ENCODE measurements at places on chromosomes 5 and 9.

- H3K27ac ChIP-seq = no peak overlapping the region
- peaks cover 7% of the 10 kb centered on the region for H3K27me3 ChIP-seq
- H3K36me3 ChIP-seq = no peaks in the 10 kb centered on the region
- no peaks in the 10 kb centered on the region for H3K4me1 ChIP-seq
Measured at GRCh38 chr5:74146796-74147195, 493.7 kb downstream of the ENC1 start.

DNA sequence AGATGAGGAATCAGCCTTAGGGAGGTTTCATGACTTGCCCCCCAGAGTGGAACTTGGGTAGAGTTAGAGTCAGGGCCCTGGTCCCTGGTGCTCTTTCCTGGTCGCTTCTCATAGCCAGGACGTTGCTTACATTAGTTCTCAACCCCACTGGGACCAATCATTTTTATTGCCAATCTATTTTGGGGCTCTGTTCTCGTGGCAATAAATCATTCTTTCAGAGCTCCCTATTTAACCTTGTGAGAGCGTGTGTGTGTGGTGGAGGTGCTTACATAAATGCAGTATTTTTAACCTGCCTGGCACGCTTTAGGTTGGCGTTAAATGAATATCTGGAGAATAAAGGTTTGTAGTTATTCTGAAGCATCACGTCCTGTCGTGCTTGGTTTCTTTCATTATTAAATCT is 4.1 kb downstream of the TRIO start:
- no peak overlapping the region for H3K4me3 ChIP-seq
- H3K36me3 ChIP-seq = no peaks in the 10 kb centered on the region
- H3K27me3 ChIP-seq = peaks cover 19% of the 10 kb centered on the region
- H3K4me1 ChIP-seq = peaks cover 8% of the 10 kb centered on the region
- no peak for DNase-seq

DNA sequence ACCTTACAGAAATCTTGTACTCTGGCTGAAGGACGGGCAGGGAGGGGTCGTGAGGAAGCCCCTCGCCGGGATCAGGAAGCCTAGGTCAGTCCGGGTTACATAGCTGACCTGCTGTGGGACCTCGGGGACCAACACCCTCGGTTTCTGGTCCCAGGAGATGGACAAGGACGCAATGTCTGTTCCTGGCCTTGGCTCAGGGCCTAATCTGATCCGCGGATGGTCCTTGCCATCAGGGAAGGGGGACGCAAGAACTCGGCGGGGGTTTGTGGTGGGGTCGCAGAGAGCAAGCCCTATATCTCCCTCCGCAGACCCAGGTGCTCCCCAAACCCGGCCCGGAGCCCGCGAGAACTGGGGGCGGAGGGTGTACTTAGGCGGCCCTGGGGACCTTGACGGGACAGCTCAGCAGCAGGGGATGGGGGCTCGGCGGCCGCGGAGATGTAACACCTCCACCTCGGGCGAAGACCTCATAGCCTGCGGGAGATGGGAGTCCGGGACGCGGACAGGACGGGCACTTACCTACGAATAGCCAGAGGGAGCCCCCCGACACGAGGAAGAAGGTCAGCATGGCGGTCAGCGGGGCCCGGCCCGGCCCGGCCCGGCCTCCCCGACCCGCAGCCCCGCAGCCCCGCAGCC is 353 bp downstream of the ACSL6 start:
- peaks cover 21% of the 10 kb centered on the region for H3K4me1 ChIP-seq
- H3K36me3 ChIP-seq = no peaks in the 10 kb centered on the region
- peaks cover 24% of the 10 kb centered on the region for H3K27me3 ChIP-seq
- H3K4me3 ChIP-seq = peak overlapping the region; percentile 89
- H3K27ac ChIP-seq = no peak overlapping the region
- DNase-seq = no peak

- no peak overlapping the region for H3K4me3 ChIP-seq
- no peak for DNase-seq
- H3K27ac ChIP-seq = no peak overlapping the region
- no peaks in the 10 kb centered on the region for H3K27me3 ChIP-seq
- no peaks in the 10 kb centered on the region for H3K36me3 ChIP-seq
- H3K4me1 ChIP-seq = no peaks in the 10 kb centered on the region
Measured at GRCh38 chr9:13806714-13807113, 507.2 kb downstream of the NFIB start.

GRCh38 chr5:73152411-73153388 is 20.3 kb upstream of the TMEM174 start:
- H3K4me1 ChIP-seq = peaks cover 2% of the 10 kb centered on the region
- no peak overlapping the region for H3K4me3 ChIP-seq
- H3K27ac ChIP-seq = no peak overlapping the region
- H3K27me3 ChIP-seq = peaks cover 49% of the 10 kb centered on the region
- DNase-seq = no peak

DNA sequence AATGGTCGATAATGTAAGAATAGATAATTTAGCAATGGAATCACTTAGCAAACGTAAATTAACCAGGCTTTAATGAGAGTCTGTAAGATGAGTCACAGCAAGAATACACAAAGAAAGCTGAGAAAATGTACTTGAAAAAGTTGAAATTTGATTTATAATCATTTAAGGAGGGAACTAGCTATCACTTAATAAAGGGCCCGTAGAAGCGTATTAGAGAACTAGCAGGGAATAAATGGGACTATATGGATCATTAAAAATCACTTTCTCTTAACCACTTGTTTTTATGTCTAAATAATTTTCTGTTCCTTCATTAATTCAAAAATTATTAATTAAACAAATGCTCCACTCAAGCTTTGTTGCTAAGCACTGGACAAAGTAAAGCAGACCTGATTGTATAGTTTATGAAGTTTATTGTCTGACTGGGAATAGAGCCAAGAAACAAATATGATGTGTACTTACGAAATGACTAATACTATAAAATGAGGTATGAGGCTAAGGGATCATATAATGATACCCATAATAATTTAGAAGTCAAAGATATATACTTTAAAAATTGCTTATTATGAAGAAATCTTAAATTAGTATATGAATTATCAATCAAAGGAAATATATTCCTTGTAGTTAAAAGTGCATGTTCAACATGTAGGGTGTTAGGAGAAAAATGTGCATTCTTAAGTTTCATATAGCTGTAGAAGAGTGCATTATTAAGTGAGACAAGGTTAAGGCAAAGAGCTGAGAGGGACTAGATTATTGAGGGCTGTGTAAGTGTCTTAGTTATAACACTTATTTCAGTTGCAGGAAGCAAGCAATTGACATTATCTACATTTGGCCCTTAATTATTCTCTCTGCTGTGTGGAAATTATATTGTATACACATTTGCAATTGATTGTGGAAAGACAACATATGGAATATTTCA is 196.8 kb downstream of the PRDM9 start:
- no peaks in the 10 kb centered on the region for H3K36me3 ChIP-seq
- no peak overlapping the region for H3K4me3 ChIP-seq
- H3K4me1 ChIP-seq = no peaks in the 10 kb centered on the region
- no peaks in the 10 kb centered on the region for H3K27me3 ChIP-seq

DNA sequence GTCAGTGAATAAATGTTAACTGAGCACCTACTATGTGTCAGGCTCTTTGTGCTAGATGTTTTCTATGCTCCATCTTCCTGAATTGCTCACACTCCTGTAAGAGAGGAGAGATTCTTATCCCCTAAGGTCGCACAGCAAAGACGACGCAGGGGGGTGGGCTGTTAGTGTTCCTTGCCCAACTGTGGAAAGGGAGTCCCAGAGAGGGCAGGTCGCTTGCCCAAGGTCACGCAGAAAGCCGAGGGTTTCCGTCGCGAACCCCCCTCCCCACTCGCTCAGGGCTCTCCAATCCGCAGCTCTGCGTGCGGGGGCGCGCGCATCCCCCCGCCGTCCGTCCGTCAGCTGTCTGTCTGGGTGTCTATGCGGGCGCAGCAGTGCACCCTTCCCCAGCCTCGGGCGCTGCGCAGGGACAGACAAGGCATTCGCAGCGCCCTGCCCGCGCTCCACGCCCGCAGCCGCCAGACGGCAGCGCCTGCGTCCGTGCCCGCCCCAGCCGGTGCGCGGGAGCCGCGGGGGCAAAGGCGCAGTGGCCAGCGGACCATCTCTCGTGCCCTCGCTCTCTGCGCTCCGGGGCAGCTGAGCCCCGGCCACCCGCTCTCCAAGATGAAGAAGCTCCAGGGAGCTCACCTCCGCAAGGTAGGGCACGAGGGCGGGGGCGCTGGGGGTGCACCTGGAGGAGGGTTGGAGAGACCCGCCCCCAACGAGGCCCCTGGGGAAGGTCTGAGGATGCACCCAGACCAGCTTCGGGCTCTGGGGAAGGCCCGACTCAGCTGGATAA is at the start of gene SLC6A7:
Gene SLC6A7 (plus strand): TSS at position 335 of the 775 bp plus-strand sequence. CDS start 266 bp downstream, at position 601.
- H3K27ac ChIP-seq = no peak within 1 kb of the TSS
- H3K4me3 ChIP-seq = no peak within 1 kb of the TSS
- H3K36me3 ChIP-seq = no peaks in the 10 kb centered on the region
- no peak for DNase-seq
- peaks cover 44% of the 10 kb centered on the region for H3K27me3 ChIP-seq

- peaks cover 78% of the 10 kb centered on the region for H3K27me3 ChIP-seq
- H3K36me3 ChIP-seq = no peaks in the 10 kb centered on the region
- peaks cover 3% of the 10 kb centered on the region for H3K4me1 ChIP-seq
- H3K4me3 ChIP-seq = no peak overlapping the region
Measured at GRCh38 chr5:31196309-31196708, 2.8 kb downstream of the CDH6 start.

DNA sequence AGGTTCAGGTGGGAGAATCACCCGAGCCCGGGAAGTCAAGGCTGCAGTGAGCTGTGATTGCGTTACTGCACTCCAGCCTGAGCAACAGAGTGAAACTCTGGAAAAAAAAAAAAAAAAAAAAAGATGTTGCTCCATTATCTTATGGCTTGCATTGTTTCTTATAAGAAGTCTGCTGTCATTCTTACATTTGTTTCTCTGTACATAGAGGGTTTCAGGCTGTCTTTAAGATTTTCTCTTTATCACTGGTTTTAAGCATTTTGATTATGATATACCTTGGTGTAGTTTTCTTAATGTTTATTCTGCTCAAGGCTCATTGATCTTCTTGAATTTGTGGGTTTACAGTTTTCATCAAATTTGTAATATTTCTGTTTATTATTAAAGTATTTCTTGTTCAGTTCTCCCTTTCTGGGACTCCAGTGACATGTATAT is 35.2 kb downstream of the MVB12B start:
- H3K27me3 ChIP-seq = no peaks in the 10 kb centered on the region
- no peak overlapping the region for H3K4me3 ChIP-seq
- peaks cover 39% of the 10 kb centered on the region for H3K36me3 ChIP-seq
- H3K27ac ChIP-seq = no peak overlapping the region

GRCh38 chr9:128008171-128008570 is 27.4 kb upstream of the EEIG1 start:
- peak overlapping the region; percentile 90 for H3K4me3 ChIP-seq
- H3K36me3 ChIP-seq = peaks cover 4% of the 10 kb centered on the region
- DNase-seq = no peak
- H3K27me3 ChIP-seq = no peaks in the 10 kb centered on the region
- peaks cover 63% of the 10 kb centered on the region for H3K4me1 ChIP-seq

GRCh38 chr9:135391759-135392158 is 87.8 kb upstream of the PPP1R26 start:
- H3K36me3 ChIP-seq = no peaks in the 10 kb centered on the region
- DNase-seq = no peak
- H3K27ac ChIP-seq = no peak overlapping the region
- H3K27me3 ChIP-seq = no peaks in the 10 kb centered on the region

- DNase-seq = no peak
- H3K36me3 ChIP-seq = no peaks in the 10 kb centered on the region
- no peak overlapping the region for H3K27ac ChIP-seq
- no peak overlapping the region for H3K4me3 ChIP-seq
- peaks cover 6% of the 10 kb centered on the region for H3K4me1 ChIP-seq
- H3K27me3 ChIP-seq = peaks cover 1% of the 10 kb centered on the region
Measured at GRCh38 chr5:97074859-97075489, 67.4 kb downstream of the LIX1 start.

DNA sequence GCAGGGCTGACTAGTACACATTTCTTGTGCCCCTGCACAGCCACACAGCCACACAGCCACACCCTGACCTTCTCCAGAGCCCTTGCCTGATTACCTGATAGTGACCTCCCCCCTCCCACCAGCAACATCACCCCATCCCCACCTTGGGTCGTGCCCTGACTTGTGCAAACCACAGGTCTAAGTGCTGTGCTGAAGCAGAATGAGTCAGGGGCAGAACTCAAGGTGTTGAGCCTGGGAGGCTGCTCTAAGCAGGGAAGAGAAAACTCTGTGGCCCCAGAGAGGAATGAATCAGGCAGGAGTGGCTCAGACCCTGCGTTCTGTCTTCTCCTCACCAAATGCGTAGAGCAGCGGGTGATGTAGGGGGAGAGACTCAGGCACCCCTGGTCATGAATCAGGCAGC is 24.3 kb upstream of the FAT2 start:
- peak overlapping the region; percentile 89 for H3K27ac ChIP-seq
- no peak for DNase-seq
- H3K36me3 ChIP-seq = no peaks in the 10 kb centered on the region
- peaks cover 56% of the 10 kb centered on the region for H3K4me1 ChIP-seq
- peak overlapping the region; percentile 24 for H3K4me3 ChIP-seq

GRCh38 chr9:137417161-137418021 is 5.6 kb downstream of the EXD3 start:
- no peaks in the 10 kb centered on the region for H3K27me3 ChIP-seq
- H3K27ac ChIP-seq = peak overlapping the region; percentile 81
- H3K36me3 ChIP-seq = no peaks in the 10 kb centered on the region
- H3K4me1 ChIP-seq = no peaks in the 10 kb centered on the region
- H3K4me3 ChIP-seq = peak overlapping the region; percentile 47

GRCh38 chr5:108747774-108748400 is at the start of gene FER:
Gene FER (plus strand): TSS chr5:108747897. CDS start chr5:108798183, 50,286 bp downstream.
- peak within 1 kb of the TSS; percentile 94 for H3K4me3 ChIP-seq
- no peaks in the 10 kb centered on the region for H3K36me3 ChIP-seq
- H3K27me3 ChIP-seq = no peaks in the 10 kb centered on the region
- peak within 1 kb of the TSS; percentile 88 for H3K27ac ChIP-seq

DNA sequence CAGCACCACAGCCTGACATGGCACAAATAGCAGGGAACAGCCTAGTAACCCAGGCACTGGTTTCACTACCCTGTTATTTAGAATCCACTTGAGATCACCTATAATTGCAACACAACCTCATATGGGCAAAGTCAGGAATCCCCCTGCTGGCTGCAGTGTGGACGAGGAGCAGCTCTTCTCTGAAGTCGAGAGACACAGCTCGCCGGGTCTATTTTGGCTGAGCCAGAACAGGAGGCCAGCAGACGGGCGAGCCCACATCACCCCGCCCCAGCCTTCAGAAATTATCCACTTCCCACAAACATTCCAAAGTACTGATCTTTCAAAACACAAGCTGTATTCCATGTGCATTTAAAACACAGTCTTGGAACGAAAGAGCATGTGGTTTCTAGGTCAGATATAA is 179.0 kb downstream of the ROR2 start:
- no peaks in the 10 kb centered on the region for H3K4me1 ChIP-seq
- no peak for DNase-seq
- no peak overlapping the region for H3K4me3 ChIP-seq
- no peak overlapping the region for H3K27ac ChIP-seq

DNA sequence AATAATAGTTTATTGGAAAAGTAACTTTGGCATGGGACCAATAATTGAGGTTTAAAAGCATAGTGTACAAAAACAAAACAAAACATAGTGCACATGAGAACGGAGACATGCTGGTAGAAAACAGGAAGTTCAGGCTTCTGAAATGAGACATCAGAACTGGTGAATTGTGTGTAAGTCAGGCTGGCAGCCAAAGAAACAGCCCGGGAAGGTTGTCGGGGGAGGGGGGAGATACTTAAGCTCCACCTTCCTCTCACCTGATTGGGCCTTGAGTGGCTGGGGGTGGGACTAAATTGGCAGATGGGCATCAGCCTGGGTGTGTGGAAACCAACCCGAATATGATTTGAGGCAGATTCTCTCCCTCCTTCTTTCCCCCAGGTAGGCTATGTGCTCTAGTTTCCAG is 256.3 kb downstream of the SMARCA2 start:
- peaks cover 5% of the 10 kb centered on the region for H3K4me1 ChIP-seq
- no peaks in the 10 kb centered on the region for H3K36me3 ChIP-seq
- no peak overlapping the region for H3K27ac ChIP-seq
